ENCODE measurements at places on chromosomes 6 and 20.

DNA sequence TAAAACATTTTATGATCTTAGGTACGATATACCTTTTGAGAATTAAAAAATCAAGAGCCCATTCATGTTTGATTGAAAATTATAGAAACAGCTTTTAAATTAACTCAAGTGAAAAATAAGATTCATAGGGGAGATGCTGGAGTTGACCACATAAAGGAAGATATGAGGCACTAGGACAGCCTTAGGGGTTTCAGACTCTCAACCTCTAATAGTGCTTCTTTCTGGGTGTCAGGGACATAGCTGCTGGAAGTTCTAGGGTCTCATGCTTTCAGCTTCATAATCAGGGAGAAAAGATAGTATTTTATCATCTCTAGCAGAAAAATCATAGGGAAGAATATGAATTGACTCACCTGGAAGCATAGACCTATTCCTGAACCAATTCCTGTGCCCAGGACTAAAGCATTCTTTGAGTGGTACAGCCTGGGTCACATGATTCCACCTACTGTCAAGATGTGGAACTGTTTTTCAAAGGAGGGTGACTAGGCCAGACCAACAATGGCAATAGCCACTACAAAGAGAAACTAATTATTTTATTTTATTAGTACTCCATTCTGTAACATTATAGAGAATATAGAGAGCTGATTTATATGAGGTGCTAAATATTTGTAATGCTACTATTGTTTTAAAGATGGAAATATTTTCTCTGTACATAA is 27.8 kb upstream of the CENPW start:
- H3K36me3 ChIP-seq: no peaks in the 10 kb centered on the region
- no peak overlapping the region for H3K27ac ChIP-seq
- H3K4me3 ChIP-seq: no peak overlapping the region
- peaks cover 2% of the 10 kb centered on the region for H3K27me3 ChIP-seq
- no peak for DNase-seq

DNA sequence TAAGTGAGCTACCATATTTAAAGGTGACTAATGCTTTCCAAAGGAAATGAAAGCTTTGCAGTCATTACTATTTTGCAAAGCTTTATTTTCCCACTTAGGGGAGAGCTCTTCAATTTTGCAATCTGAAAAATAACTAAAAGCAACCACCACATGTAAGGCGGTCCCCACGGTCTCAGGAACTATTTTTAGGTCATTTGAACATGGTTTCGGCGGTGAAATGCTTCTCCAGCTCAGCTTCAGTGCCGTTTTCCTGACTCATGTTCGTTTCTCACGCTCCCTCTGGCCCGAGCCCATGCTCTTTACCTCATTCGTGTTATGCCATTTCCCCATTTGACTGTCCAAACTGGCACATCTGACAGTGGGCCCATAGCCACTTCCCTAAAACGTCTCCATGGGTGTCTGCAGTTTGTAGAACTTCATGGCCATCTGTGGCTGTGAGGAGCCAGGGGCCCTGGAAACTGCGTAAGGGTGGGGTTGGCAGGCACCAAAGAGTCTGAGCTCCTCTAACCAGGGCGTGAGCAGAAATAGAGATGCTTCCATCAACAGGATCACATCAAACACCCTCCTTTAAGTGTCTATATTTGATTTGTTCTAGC is 46.5 kb downstream of the ADTRP start:
- no peak overlapping the region for H3K4me3 ChIP-seq
- no peaks in the 10 kb centered on the region for H3K4me1 ChIP-seq
- DNase-seq: no peak
- H3K36me3 ChIP-seq: no peaks in the 10 kb centered on the region

DNA sequence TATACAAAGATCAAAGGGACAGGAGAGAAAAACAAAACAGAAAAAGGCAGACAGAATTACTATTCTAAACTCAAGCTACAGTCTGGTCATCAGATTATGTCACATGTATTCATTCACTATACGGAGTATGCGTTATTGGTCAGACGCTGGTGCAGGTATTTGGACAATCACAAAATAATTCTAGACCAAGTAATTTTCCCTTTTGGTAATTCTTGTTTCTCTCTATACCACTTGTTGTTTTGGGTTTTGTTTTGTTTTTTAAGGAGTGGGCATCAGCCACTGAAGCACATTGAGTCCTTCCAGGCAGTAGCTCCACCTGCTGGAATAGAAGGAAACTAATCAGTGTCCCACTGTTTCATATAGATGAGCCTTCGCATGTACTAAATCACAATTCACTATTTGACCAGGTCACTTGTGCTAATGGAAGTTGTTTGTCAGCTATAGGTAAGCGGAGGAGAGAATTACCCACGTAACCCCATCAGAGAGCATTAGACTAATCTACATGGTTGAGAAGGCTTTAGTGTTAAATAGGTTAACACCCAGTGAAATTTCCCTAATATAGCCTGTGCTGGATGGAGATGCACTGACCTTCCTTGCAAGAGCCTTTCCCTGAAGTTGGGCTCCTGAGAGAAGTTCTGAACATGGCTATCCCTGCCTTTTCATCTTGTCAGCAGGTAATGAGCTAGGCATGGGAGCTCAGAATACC is 77.9 kb downstream of the TNFAIP3 start:
- H3K27me3 ChIP-seq: no peaks in the 10 kb centered on the region
- H3K36me3 ChIP-seq: no peaks in the 10 kb centered on the region
- no peak overlapping the region for H3K4me3 ChIP-seq
- H3K27ac ChIP-seq: peak overlapping the region; percentile 69
- peaks cover 30% of the 10 kb centered on the region for H3K4me1 ChIP-seq
- DNase-seq: peak; percentile 56

- H3K36me3 ChIP-seq: peaks cover 6% of the 10 kb centered on the region
- H3K4me3 ChIP-seq: peak overlapping the region; percentile 66
- peaks cover 51% of the 10 kb centered on the region for H3K4me1 ChIP-seq
- DNase-seq: peak; percentile 72
These were observed 169.4 kb downstream of the ZDHHC14 start for GRCh38 chr6:157550114-157550989.

DNA sequence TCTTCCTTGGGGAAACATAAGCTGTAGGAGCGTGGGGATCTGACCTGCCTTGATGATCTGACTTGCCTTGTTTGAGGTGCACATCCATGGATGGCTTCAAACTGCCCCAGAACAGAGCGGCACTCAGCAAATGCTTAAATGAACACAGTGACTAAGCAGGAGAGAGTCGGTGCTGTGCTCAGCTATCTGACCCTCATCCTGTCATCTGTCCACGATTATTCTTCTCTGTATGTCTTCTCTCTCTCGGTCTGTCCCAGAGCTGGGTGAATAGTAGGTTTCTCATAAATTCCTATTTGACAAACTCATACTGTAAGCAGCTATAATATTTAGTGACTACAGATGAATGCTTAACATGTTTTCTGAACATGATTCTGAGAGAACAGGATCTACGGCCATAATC is 37.3 kb downstream of the TRAM2 start:
- H3K27me3 ChIP-seq: no peaks in the 10 kb centered on the region
- no peaks in the 10 kb centered on the region for H3K36me3 ChIP-seq
- H3K4me1 ChIP-seq: peaks cover 63% of the 10 kb centered on the region
- no peak overlapping the region for H3K4me3 ChIP-seq
